ENCODE measurements at places on chromosomes 11 and 22. TPM values are rescaled to one million over a fixed set of nuclear protein-coding genes. Genes with fewer than 3 reads are reported as not detected.
A peak's percentile ranks its signal among the peaks of the same experiment; 100 is the strongest.

The STARD10 gene
- total RNA-seq = 11.2 TPM

The BTBD18 gene
- total RNA-seq = not detected

The MRPL11 gene
- total RNA-seq = 22.7 TPM

The SMC1B gene
- not detected for total RNA-seq

The OR2AG1 gene
- total RNA-seq = not detected

The OR52I1 gene
- total RNA-seq = not detected

The FAM168A gene
- total RNA-seq = 21.3 TPM

The CSNK2A3 gene
- not detected for total RNA-seq

The APLNR gene
- total RNA-seq = not detected

The PRR14L gene
- 48.1 TPM for total RNA-seq

The ZP1 gene
- not detected for total RNA-seq

The F2 gene
- not detected for total RNA-seq

GRCh38 chr11:132655187-132655855, 877.0 kb downstream of the OPCML start:
- H3K4me1 ChIP-seq = no peaks in the 10 kb centered on the region
- H3K27me3 ChIP-seq = no peaks in the 10 kb centered on the region
- H3K4me3 ChIP-seq = no peak overlapping the region
- no peak overlapping the region for H3K27ac ChIP-seq
- no peaks in the 10 kb centered on the region for H3K36me3 ChIP-seq

DNA sequence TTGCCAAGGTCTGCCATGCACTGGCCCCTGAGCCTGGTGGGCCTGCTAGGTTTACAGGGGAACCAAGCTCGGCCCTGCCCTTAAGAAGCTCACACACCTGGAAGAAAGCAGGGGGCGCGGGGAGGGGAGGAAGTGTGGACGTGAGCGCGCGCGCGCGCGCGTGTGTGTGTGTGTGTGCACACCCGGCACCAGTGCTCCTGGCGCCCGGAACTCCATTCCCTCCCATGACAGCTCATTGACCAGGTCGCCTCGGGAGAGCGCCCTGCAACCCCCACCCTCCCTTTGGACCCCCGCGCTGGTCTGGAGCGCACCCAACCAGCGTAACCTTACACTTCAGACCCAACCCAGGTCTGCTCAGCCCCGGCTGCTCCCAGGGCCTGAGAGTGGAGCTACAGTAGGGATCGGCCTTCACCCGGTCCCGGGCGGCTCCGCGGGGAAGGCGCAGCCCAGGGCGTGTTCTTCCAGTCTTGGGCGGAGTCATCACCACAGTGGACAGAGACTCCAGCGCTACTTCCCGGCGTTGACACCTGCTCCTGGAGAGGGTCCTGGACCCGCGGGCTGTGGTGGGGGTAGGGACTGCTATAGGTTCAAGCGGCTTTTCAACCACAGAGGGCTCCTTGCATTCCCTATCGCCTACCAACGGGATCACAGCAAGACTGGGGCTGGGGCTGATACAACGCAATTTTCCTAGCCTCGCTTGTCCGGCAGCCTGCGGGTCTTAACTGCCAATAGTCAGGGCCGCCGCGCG, 1.5 kb downstream of the GALNT18 start:
- H3K36me3 ChIP-seq = no peaks in the 10 kb centered on the region
- no peak for DNase-seq
- H3K4me3 ChIP-seq = no peak overlapping the region

DNA sequence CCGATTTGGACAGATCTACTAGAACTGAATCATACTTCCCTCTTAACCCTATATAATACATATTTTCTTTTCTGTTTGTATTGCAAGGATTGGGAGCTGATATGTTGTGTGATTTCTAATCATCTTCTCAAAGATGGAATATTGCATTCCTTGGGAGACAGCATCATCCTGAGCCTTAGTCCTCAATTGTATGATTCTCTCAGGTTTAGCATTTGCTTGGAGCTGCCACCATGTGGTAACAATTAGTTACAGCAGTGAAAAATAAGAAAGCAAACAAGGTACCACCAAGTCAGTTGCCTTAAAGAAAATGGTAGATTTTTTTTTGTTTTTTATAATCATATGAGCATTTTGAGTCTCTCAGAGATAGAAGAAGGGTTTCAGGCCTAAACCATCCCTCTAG, 11.9 kb downstream of the SNX19 start:
- DNase-seq = no peak
- peaks cover 99% of the 10 kb centered on the region for H3K36me3 ChIP-seq
- H3K4me3 ChIP-seq = no peak overlapping the region
- H3K4me1 ChIP-seq = no peaks in the 10 kb centered on the region

GRCh38 chr22:32080904-32081303, 37.8 kb downstream of the SLC5A1 start:
- peaks cover under 1% of the 10 kb centered on the region for H3K27me3 ChIP-seq
- H3K27ac ChIP-seq = no peak overlapping the region
- no peaks in the 10 kb centered on the region for H3K36me3 ChIP-seq
- peak; percentile 18 for DNase-seq
- no peaks in the 10 kb centered on the region for H3K4me1 ChIP-seq
- H3K4me3 ChIP-seq = no peak overlapping the region

- H3K36me3 ChIP-seq = no peaks in the 10 kb centered on the region
- no peaks in the 10 kb centered on the region for H3K4me1 ChIP-seq
- DNase-seq = no peak
- H3K4me3 ChIP-seq = no peak overlapping the region
- no peak overlapping the region for H3K27ac ChIP-seq
- no peaks in the 10 kb centered on the region for H3K27me3 ChIP-seq
Measured at GRCh38 chr11:17812091-17812864, 77.7 kb downstream of the KCNC1 start.

- H3K27ac ChIP-seq = no peak overlapping the region
- no peak overlapping the region for H3K4me3 ChIP-seq
- H3K27me3 ChIP-seq = no peaks in the 10 kb centered on the region
- no peak for DNase-seq
- H3K4me1 ChIP-seq = no peaks in the 10 kb centered on the region
- no peaks in the 10 kb centered on the region for H3K36me3 ChIP-seq
Measured at GRCh38 chr11:23988381-23989006, 508.4 kb upstream of the LUZP2 start.

GRCh38 chr22:39535831-39536449, 3.4 kb upstream of the RPS19BP1 start:
- H3K27me3 ChIP-seq = no peaks in the 10 kb centered on the region
- DNase-seq = no peak
- H3K36me3 ChIP-seq = no peaks in the 10 kb centered on the region

GRCh38 chr11:61756452-61757212, 4.2 kb downstream of the MYRF start:
- H3K4me1 ChIP-seq = peaks cover 14% of the 10 kb centered on the region
- H3K4me3 ChIP-seq = no peak overlapping the region
- no peak overlapping the region for H3K27ac ChIP-seq
- peaks cover 3% of the 10 kb centered on the region for H3K27me3 ChIP-seq
- no peaks in the 10 kb centered on the region for H3K36me3 ChIP-seq

DNA sequence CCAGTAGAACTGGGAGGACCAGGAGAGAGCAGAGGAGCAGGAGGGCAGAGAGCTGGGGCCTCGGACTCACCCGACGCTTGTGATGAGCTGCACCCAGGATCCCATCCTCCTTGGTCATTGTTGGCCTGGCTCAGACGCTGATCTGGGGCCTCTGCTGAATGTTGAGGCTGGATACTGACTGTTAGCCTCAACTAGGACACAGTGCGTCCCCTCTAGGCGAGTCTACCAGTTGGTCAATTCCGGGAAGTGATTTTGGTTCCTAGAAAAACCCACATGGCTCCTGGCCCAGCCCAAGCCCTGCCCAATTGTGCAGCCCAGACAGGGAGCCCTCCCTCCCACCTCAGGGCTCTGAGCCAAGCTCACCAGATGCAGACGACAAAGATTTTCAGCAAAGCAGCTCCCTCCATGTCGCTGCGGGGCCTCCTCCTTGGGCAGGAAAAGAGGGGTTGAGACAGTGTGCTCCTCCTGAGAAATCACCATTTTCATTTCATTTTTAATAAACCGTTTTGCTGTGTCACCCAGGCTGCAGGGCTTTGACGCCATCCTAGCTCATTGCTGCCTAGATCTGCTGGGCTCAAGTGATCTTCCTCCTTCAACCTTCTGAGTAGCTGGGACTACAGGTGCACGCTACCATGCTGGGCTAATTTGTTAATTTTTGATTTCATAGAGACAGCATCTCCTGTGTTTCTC, at the start of gene APOL4:
Gene APOL4, minus strand, starts transcription at position 180 of the 690 bp plus-strand sequence. Its CDS starts 75 bp downstream, at position 105.
- no peak within 1 kb of the TSS for H3K27ac ChIP-seq
- no peak for DNase-seq
- no peak within 1 kb of the TSS for H3K4me3 ChIP-seq
- H3K36me3 ChIP-seq = no peaks in the 10 kb centered on the region

- no peaks in the 10 kb centered on the region for H3K36me3 ChIP-seq
- H3K27ac ChIP-seq = no peak overlapping the region
- H3K4me1 ChIP-seq = no peaks in the 10 kb centered on the region
- no peaks in the 10 kb centered on the region for H3K27me3 ChIP-seq
Measured at GRCh38 chr11:93099806-93100205, 98.0 kb downstream of the SLC36A4 start.

DNA sequence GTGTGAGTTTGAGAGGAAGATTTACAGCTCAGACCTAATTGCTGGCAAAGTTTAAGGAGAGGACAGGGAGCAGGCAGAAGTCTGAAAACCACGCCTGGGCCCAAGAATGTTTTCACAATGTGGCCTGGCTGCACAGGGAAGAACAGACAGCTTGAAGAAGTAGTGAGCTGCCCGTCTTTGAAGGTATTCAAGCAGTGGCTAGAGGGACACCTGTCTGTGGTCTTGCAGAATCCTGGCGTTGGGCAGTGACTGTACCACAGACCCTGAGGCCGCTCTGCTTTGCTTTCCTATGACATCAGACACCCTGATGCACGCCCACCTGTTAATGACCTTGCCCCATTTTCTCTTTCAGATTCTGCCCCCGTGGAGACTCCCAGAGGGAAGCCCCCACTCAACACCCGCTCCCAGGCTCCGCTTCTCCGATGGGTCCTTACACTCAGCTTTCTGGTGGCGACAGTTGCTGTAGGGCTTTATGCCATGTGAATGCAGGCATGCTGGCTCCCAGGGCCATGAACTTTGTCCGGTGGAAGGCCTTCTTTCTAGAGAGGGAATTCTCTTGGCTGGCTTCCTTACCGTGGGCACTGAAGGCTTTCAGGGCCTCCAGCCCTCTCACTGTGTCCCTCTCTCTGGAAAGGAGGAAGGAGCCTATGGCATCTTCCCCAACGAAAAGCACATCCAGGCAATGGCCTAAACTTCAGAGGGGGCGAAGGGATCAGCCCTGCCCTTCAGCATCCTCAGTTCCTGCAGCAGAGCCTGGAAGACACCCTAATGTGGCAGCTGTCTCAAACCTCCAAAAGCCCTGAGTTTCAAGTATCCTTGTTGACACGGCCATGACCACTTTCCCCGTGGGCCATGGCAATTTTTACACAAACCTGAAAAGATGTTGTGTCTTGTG, 6.6 kb upstream of the MCM5 start:
- no peak for DNase-seq
- H3K36me3 ChIP-seq = no peaks in the 10 kb centered on the region
- H3K27ac ChIP-seq = peak overlapping the region; percentile 18

GRCh38 chr11:9905501-9905951, 241.6 kb downstream of the SWAP70 start:
- no peaks in the 10 kb centered on the region for H3K27me3 ChIP-seq
- no peak overlapping the region for H3K4me3 ChIP-seq
- no peaks in the 10 kb centered on the region for H3K36me3 ChIP-seq
- no peaks in the 10 kb centered on the region for H3K4me1 ChIP-seq
- DNase-seq = no peak

- no peak overlapping the region for H3K27ac ChIP-seq
- no peaks in the 10 kb centered on the region for H3K4me1 ChIP-seq
- no peaks in the 10 kb centered on the region for H3K36me3 ChIP-seq
- no peak overlapping the region for H3K4me3 ChIP-seq
Measured at GRCh38 chr11:23227078-23227445, 366.8 kb upstream of the CCDC179 start.

- no peaks in the 10 kb centered on the region for H3K27me3 ChIP-seq
- no peaks in the 10 kb centered on the region for H3K4me1 ChIP-seq
- H3K36me3 ChIP-seq = no peaks in the 10 kb centered on the region
- H3K27ac ChIP-seq = no peak overlapping the region
- DNase-seq = no peak
- H3K4me3 ChIP-seq = no peak overlapping the region
Measured at GRCh38 chr11:18739685-18740084, 13.7 kb upstream of the IGSF22 start.

- peaks cover 54% of the 10 kb centered on the region for H3K4me1 ChIP-seq
- H3K27me3 ChIP-seq = no peaks in the 10 kb centered on the region
- H3K4me3 ChIP-seq = no peak overlapping the region
- DNase-seq = no peak
- H3K27ac ChIP-seq = no peak overlapping the region
Measured at GRCh38 chr11:122721964-122722266, 66.4 kb downstream of the UBASH3B start.

- no peaks in the 10 kb centered on the region for H3K36me3 ChIP-seq
- no peak overlapping the region for H3K27ac ChIP-seq
- DNase-seq = no peak
- H3K27me3 ChIP-seq = no peaks in the 10 kb centered on the region
Measured at GRCh38 chr11:123558536-123559315, 95.7 kb downstream of the SCN3B start.

GRCh38 chr22:37896939-37897338, 9.2 kb upstream of the MICALL1 start:
- H3K4me3 ChIP-seq = no peak overlapping the region
- peaks cover 12% of the 10 kb centered on the region for H3K4me1 ChIP-seq
- no peaks in the 10 kb centered on the region for H3K36me3 ChIP-seq
- no peak for DNase-seq
- H3K27ac ChIP-seq = peak overlapping the region; percentile 65
- H3K27me3 ChIP-seq = no peaks in the 10 kb centered on the region

DNA sequence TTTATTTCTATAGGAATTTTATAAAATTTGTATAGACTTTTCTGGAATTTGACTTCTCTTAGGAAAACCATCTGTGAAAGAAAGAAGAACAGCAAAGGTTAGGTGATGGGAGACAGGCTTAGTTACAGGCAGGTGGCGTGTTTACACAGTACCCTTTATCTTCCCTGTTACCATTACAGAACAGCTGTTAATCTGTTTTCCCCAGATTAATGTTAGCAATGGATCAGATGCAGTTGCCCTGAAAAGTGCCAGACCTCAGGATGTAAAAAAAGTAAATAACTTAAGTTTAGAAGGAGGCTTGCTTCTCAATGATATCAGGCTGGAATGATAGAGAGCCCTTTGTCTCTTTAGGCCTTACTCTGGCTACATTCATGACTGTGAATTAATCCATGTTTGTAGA, 1186.5 kb upstream of the TENM4 start:
- no peak overlapping the region for H3K4me3 ChIP-seq
- H3K27ac ChIP-seq = no peak overlapping the region
- H3K36me3 ChIP-seq = no peaks in the 10 kb centered on the region
- H3K27me3 ChIP-seq = no peaks in the 10 kb centered on the region

DNA sequence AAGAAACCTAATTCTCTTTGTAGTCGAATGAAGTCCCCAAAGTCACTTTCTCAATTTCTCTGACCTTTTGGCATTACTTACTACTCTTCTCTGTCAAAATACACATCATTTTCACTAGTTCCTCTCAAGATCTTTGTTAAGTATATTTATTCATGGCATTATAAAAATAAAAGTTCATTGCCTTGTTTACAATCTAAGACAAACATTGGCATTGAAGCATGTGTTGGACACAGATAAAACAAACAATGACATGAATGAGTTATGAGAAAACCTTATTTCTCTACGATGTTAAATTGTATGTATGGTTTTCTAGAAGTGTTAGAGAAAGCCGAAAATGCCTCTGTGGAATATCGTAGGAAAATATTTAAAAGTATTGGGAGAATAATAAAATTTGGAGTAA, 8.6 kb upstream of the OR51G1 start:
- no peak for DNase-seq
- H3K27ac ChIP-seq = no peak overlapping the region
- H3K36me3 ChIP-seq = no peaks in the 10 kb centered on the region
- no peaks in the 10 kb centered on the region for H3K27me3 ChIP-seq

All from CD4-positive, CD25-positive, alpha-beta regulatory T cell (primary cell).